ENCODE measurements at places on chromosomes 1 and 21.

DNA sequence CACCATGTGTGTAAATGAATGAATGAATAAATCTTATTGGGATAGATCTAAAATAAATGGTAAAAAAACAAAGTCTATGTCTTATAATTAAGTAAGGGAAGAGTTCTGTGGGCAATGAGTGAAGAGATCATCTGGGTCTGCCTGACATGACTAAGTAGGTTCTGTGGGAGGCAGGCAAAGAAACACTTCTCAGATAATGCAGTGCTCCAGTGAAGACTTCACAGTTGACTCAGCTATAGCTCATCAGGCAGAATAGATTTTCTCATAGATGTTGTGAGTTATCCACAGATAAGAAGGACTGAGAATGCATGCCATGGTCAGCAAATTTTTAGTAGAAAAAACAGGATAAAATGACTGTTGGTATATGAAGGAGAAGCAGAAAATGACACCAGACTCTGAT, 12.4 kb downstream of the KRTAP22-2 start:
- DNase-seq, result no peak

DNA sequence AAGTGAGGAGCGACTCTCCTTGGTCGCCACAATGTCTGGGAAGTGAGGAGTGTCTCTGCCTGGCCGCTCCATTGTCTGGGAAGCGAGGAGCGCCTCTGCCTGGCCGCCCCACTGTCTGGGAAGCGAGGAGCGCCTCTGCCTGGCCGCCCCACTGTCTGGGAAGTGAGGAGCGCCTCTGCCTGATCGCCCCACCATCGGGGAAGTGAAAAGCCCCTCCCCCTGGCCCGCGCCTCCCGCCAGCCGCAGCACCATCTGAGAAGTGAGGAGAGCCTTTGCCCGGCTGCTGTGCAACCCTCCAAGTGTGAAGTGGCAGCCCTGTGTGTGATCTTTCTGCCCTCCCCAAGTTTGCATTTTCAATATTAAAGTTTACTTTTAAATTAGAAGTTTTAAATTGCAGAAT, 95.0 kb upstream of the PPP2R5A start:
- no peak for DNase-seq

- DNase-seq, result no peak
These were observed 30.4 kb upstream of the ZBTB21 start for GRCh38 chr21:42040411-42041180.

DNA sequence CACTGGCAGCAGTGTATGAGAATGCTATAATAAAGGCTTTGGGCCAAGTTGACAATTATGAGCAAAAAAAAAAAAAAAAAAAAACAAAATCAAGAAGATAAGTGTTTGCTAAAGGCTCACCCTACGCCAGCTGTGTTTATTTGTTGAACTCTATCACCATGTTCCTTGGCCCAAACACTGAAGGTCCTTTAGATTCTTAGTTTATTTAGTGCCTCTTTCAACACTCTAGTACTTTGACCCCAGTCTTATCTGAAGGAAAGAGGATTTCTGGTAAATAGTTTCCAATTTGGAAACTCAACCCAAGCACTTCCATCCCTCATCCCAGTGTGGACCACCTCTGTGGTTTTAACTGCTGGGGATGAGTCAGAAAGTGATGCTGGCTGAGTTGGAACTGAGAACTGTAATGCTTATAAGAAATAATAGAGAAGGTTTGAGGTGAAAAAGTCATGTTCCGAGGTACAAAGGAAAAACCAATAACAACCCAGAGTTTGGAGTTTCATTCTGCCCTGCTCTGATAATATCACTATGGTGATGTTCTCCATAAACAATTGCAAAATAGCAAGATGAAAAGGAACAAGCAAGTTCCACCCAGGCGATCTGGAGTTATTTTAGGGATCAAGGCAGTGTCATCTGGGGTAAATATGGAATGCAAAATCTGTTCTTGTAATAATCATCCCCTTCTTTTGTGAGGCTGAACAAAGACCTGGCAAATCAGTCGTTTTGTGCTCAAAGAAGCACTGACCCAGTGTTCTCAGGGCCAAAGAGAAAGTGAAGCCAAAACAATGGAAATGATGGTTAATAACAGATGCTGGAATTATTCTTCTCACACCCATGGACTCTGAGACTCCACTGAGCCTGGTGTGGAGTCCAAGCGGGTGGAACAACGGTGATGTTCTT, 19.7 kb upstream of the CAPZB start:
- no peak for DNase-seq

GRCh38 chr21:46124083-46124925, 26.4 kb downstream of the COL6A2 start:
- DNase-seq, result no peak

DNA sequence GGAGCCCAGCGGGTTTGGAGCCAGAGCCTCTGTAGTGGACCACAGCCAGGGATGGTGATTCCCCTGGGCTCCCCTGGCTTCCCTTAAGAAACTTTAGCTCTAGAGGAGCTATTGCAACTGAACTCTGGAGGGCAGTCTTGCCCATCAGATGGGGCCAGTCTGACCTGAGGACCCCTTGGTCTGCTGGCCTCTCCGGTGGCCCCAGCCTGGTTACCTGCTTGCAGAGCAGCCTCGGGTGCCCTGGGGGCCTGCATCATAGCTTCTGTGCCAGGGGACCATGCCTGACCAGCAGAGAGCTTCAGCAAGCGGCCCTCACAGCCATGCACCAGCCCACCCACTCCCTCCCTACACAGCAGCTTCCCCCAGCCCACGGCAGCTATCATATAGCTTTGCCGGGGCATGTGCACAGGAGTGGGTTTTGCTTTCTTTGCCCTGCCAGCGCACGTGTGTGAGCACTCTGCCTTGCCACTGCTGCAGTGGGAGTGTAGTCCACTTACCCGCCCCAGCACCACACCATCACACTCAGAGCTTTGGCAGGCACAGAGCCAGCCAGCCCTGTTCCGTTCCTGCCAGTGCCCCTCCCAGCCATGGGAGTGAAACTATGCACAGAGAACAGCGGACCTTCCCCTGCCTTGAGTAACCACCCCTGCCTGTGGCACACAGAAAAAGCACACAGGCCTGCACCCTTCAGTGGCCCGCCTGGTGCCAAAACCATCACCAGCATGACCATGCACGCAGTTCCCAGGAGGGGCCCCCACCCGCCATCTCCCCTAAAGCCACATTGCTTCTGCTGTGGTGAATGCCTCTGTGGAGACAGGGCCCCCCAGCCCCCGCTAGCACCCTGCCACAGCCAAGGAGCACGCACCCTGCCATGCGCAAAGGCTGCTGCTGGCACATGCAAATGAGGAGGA, 442.9 kb upstream of the NEGR1 start:
- no peak for DNase-seq

DNA sequence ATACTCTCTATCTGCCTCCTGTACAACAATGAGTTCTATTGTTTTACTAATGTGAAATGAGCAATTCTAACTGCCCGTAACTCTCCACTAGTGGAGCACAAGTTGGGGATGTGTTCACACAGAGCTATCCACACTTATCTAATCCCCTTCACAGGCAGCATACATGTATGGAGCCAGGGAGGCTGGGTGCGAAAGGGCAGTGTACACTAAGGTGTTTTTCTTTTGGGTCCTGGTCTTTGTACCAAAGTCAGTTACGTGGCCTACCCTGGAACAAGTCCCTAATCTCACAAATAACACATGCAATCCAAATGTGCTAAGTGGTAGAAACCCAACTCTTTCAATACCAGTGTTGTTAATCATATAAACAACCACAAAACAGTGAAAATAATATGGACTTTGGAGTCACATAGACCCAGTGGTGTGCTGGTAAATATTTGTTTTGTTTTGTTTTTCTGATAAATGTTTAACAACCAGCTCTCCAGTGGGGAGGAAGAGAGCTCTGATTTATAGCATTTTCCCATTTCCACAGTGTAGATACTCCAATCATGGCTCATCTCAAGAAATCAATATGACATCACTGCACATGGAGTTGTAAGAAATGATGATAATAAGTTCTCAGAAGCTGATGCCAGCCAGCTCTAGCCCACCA, 319.9 kb upstream of the DUSP10 start:
- no peak for DNase-seq

DNA sequence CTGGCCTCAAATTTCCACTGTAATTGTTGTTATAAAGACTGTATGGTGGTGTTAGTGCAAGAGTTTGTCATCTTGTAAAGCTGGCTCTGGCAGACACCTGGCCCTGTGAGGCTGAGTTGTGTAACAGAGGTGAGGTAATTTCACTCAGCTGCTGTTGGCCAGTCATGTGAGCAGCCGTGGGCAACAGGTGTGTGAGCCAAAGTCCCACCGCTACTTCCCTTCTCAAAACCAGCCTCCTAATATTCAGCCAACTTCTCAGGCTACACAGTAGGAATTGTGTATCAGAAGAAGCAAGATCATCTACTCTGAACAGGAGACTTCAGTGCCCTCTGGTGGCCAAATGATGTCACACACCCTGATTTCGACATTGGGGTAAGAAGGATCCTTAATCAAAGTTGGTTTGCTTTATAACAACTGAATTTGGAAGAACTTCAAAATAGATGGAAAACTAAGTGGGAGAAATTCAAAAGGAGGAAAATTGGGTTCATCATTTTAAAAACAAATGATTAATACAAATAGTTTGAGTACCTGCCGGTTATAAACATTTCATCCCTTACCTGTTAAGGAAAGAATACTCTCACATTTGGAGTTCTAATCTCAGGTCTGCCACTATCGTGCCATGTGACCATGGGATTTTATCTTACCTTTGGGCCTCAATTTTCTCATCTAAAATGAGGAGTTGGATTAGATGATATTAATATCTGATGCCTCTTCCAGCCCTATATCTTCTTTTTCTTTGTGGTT, 2.6 kb upstream of the CREG1 start:
- no peak for DNase-seq

DNA sequence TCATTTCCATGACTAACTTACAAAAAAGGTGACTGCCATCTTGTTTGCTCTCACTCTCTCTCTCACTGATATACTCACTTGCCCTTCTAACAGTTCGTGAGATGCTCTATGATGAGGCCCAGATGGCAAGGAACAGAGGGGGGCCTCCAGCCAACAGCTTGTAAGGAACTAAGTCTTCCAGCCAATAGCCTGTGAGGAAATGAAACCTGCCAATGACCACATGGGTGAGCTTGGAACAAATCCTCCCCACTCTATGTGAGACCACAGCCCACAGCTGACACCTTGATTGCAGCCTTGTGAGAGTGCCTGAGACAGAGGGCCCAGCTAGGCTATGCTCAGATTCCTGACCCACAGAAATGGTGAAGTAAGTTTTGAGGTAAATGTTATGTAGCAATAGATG, 153.7 kb downstream of the HHIPL2 start:
- no peak for DNase-seq

DNA sequence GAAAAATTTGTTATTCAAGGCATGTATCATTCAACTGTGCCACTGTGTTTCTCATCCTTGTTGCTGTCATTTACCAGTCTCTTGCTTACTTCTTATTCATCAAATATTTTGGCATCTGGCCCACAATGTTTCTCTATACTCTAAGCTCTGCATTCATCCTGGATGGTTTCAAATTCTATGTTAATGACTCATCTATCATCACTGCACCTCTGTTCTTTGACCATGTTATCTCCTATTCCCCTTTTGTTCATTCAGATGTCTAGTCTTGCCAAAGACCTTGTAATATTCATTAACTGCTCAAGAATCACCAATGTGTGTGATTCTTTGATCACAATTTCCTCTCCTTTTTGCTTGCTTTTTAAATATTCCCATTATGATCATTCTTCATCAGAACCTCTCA, 54.6 kb upstream of the PRKACB start:
- DNase-seq, result no peak

GRCh38 chr1:29672416-29673227, 436.3 kb downstream of the PTPRU start:
- DNase-seq, result no peak

GRCh38 chr1:204219971-204220616, 6.3 kb upstream of the GOLT1A start:
- DNase-seq, result no peak

DNA sequence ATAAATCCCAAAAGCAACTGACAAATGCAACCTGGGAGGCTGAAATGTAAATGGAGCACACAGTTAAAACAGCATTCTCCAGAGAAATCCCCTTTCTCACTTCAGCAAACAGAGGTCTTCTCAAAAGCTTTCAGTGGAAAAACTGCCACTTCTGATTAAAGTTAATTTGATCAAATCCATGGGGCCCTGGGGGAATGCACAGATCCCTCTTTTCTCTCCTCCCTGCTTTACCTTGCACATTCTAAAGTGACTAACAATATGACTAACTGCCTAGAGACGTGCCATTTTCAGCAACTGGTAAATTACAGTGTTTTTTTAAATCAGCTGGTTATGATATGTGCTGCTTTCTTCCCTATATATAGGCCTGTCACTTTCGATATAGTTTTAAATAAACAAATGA, 142.5 kb downstream of the RERE start:
- DNase-seq, result no peak

GRCh38 chr1:40599926-40600325, 65.6 kb downstream of the RIMS3 start:
- no peak for DNase-seq

GRCh38 chr1:81190003-81190402, 610.7 kb upstream of the ADGRL2 start:
- no peak for DNase-seq

DNA sequence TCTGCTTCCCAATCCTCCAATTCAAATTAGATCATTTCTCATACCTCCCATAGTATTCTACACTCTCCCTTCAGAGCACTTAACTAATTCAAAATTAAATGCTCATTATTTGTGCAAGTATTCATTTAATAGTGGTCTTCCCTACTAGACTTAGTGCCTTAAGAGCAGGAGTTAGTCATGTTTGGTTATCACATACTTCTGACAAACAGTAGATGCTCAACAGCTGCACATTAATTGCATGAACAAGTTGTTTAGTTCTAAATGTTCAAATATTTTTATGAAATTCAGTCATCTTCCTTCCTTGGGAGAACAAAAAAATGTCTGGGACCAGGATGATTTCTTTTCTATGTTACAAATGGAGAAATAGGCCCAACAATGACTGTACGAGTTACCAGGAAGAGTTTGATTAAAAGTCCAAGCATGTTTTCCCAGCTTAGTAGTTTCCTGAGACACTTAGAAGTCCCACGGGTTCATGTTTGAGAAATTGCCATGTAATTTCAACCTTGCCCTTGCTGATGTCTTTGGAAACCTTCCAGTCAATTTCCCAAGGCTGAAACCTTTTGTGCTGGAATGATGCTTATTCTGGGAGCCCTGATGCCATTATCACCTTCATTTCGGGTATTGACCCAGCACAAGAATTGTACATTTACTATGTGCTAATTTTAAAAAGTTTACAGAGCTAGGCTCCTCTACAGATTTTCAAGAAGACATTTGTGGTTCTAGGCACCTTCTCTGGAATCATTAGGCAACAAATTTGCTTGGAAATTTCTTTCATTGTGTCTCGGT, 437.9 kb upstream of the PLXNA2 start:
- DNase-seq, result no peak

DNA sequence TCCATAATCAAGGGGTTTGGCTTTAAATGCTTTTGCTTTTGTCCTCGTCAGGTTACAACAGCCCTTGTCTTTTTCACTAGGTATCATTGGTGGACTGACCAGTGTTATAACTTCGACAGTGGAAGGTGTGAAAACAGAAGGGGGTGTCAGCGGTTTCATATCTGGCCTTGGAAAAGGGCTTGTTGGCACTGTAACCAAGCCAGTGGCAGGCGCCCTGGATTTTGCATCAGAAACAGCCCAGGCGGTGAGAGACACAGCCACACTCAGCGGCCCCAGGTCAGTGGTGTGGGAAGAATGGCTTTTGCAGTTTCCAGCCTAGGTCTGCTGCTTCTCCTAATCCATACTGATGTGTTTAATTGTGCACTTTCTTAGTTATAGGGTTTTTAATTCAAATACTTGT, 157.9 kb downstream of the DHRS3 start:
- DNase-seq, result no peak

- no peak for DNase-seq
These were observed 321.6 kb upstream of the RUNX1 start for GRCh38 chr21:35370671-35371070.

- no peak for DNase-seq
These were observed 39.9 kb upstream of the POFUT2 start for GRCh38 chr21:45327441-45328197.
